Psoas muscle (tissue), 8 donors: ENCODE measurements at places on chromosomes 11 and 22.
A peak's percentile ranks its signal among the peaks of the same experiment; 100 is the strongest.

DNA sequence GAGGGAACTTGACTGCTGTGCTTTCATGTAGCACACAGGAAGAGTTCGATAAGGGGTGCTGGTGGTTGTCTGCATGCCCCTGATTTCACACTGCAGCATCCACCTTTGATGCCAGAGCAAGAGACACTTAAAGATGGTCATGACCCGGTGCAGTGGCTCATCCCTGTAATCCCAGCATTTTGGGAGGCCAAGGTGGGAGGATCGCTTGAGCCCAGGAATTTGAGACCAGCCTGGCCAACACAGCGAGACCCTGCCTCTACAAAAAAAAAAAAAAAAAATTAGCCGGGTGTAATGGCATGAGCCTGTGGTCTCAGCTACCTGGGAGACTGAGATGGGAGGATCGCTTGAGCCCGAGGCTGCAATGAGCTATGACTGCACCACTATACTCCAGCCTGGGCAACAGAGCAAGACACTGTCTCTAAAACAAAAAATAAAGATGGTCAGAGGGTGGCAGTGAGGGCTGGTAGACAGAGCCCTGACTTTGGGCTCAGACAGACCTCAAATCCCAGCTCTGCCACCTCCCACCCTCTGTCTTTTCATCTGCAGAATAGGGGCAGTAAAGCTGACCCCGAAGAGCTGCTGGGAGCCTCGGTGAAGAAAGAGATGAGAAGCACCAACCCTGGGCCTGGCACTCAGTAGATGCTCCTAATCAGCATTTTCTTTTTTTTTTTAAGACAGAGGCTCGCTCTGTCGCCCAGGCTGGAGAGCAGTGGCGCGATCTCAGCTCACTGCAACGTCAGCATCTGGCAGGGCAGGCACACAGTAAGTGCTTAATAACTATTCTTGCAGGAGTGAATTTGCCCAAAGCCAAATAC, 17.7 kb downstream of the VWCE start:
- no peak for DNase-seq

GRCh38 chr11:21514316-21514715, 678.6 kb upstream of the ANO5 start:
- no peak for DNase-seq

- DNase-seq: no peak
Measured at GRCh38 chr11:125995313-125995712, 49.5 kb downstream of the VSIG10L2 start.

DNA sequence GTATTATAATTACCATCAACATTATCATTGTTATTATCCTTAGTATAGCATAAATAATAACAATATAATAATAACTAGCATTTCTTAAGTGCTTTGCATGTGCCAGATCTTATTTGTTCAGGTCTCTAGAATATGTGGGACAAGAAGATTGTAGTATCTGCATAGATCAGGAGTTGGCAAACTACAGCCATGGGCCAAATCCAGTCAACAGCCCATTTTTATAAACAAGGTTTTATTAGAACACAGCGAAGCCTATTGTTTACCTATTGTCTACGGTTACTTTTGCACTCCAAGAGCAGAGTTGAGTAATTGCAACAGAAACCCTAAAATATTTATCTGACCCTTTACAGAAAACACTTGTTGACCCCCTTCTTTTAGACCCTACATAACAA, 81.4 kb downstream of the SLC1A2 start:
- no peak for DNase-seq

GRCh38 chr11:110631551-110631950, 80.7 kb downstream of the ARHGAP20 start:
- no peak for DNase-seq

DNA sequence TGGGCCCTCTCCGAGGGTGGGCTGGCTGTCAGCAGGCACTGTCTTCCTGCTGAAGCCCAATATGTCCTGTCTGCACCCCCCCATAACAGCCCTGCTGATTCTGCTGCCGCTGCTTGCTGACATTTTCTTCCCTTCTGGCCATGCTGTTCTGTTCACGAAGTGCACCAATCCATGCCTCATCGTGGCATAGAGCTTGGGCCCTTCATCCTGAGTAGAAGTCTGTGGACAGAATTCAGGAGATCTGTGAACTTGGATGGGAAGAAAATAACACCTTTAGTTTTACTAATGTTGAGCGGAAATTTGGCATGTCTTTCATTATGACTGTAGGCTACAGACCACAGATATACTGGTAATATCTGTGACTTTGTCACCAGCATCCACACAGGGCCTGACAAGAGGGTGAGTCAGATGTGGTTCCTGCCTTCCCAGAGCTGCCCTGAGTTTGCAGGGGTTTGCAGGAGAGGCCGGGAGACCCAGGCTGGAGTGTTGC, 14.1 kb upstream of the KIAA0930 start:
- DNase-seq: no peak

- no peak for DNase-seq
Measured at GRCh38 chr11:45294499-45294898, 8.4 kb upstream of the SYT13 start.

GRCh38 chr11:16193897-16194381, 162.4 kb downstream of the SOX6 start:
- no peak for DNase-seq

GRCh38 chr22:30829901-30830550, 135.4 kb downstream of the OSBP2 start:
- no peak for DNase-seq

DNA sequence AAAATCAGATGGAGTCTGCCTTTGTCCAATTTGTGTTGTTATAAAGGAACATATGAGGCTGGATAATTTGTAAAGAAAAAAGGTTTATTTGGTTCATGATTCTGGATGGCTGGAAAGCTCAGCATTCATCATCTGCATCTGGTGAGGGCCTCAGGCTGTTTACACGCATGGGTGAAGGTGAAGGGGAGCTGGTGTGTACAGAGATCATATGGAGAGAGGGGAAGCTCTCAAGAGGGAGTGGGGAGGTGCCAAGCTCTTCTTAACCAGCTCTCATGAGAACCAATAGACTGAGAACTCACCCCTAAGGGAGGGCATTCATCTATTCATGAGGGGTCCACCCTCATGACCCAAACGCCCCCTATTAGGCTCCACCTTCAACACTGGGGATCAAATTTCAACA, 40.0 kb downstream of the NEU3 start:
- no peak for DNase-seq

DNA sequence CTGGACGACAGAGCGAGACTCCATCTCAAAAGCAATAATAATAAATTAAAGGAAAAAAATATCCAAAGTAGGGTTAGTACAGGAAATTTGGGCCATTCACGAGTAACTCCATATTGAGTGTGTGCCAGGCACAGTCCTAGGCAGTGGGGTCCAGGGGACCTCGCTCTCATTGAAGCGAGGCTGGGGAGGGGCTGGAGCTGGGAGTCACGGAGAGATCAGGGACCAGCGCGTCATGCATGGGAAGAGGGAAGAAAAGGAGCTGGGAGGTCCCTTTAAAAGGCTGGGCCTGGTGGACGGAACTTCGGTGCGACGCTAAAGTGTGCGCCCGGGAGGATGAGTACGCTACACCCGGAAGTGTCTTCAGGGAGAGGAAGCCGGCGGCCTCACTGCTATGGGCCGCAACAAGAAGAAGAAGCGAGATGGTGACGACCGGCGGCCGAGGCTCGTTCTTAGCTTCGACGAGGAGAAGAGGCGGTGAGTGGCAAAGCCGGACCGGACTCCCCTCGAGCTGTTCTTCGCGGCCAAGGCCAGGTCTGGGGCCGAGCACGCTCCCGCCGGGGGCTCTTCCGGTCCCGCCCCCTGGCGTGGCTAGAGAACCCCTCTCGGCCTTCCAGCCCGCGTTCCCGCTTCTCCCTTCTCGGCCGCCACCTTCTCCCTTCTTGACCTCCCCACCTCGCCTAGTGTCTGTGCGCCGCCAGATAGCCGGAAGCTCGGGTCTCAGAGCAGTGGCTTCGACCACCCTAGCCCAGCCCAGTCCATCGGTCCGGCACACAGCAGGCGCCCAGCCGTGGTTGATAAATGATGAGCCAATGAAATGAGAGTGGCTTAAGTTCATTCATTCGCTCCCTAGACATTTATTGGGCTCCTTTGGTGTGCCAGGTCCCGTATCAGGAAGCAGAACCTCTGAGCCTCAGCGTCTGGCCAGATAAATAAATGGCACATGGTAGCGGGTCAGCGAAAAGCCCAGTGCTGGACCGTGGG, at the start of gene NOL12:
Gene NOL12 (plus strand): TSS at position 342 of the 981 bp plus-strand sequence. CDS start 50 bp downstream, at position 392.
- peak; percentile 79 for DNase-seq

GRCh38 chr11:288478-289397, at the start of gene PGGHG:
Gene PGGHG, plus strand, starts transcription at chr11:289126. Its CDS starts 691 bp downstream, at chr11:289817.
- DNase-seq: peak; percentile 85

DNA sequence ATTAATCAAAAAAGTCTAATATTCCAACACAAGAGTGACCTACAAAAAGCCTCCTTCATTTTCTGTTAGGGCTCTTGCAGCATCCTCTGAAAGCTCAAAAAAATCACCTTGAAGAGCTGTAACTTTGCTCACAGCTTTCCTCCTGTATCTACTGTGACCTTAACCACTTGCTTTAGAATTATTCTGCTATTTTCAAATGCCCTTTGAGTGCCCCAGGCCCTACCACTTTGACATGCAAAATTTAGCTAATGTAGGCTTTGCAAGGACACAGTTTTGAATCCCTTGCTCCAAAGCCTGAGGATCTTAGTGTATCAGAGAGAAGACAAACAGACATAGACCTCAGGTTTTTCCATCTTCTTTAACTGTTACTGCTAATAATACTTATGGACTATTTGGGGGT, 253.1 kb downstream of the LRRC4C start:
- DNase-seq: no peak

GRCh38 chr11:44979543-44980399, 29.1 kb upstream of the TP53I11 start:
- DNase-seq: no peak

DNA sequence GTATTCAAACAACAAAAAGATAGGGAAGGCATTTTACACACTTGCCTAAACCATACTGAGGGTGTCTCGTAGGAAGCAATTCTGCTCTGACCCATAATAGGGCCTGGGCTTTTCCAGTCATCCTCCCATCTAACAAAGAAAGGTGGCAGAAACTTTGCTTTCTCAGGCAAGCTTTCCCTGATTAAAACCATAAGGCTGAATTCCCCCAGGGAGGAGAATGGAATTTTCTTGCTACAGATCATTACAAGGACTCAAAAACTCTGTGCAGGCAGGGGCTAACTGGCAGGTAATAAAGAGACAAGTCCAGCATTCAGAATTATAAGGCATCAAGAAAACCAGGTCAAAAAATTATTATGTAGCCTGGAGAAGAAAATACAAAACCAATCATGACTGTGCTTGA, 90.4 kb downstream of the RBFOX2 start:
- no peak for DNase-seq

- DNase-seq: no peak
Measured at GRCh38 chr11:66146940-66147339, 76.9 kb downstream of the PACS1 start.

DNA sequence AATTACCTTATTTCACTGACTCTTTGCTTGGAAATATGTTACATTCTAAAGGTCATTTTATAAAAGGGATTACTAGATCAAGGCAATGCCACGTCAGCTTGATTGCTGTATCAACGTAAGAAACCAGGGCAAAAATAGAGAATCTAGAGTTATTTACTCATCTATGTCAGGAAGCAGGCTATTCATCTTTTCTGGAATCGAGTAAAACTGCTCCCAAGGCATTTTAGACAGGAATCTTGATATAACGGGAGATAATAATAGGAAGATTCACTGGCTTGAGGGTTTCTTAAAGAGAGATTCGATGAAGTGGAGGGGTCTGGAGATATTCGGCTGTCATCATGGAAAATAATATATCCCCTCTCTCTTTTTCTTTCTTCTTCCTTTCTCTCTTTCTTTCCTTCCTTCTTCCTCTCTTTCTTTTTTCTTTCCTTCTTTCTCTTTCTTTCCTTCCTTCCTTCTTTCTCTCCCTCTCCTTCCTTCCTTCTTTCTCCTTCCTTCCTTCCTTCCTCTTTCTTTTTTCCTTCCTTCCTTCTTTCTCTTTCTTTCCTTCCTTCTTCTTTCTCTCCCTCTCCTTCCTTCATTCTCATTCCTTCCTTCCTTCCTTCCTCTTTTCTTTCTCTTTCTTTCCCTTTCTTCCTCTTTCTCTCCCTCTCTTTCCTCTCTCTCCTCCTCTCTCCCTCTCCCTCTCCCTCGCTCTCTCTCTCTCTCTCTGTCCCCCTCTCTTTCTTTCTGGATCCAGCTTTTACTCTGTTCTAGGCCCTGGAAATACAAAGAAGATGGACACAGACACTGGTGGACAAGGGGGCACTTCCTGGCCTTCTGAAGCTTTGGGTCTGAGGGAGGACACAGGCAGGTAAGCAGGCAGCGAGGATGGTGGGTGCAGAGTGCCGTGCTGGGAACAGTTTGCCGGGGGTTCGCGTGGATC, 18.1 kb upstream of the RASD2 start:
- DNase-seq: no peak
